ENCODE measurements at places on chromosomes 11 and 22. TPM values are rescaled to one million over a fixed set of nuclear protein-coding genes. Genes with fewer than 3 reads are reported as not detected.

DNA sequence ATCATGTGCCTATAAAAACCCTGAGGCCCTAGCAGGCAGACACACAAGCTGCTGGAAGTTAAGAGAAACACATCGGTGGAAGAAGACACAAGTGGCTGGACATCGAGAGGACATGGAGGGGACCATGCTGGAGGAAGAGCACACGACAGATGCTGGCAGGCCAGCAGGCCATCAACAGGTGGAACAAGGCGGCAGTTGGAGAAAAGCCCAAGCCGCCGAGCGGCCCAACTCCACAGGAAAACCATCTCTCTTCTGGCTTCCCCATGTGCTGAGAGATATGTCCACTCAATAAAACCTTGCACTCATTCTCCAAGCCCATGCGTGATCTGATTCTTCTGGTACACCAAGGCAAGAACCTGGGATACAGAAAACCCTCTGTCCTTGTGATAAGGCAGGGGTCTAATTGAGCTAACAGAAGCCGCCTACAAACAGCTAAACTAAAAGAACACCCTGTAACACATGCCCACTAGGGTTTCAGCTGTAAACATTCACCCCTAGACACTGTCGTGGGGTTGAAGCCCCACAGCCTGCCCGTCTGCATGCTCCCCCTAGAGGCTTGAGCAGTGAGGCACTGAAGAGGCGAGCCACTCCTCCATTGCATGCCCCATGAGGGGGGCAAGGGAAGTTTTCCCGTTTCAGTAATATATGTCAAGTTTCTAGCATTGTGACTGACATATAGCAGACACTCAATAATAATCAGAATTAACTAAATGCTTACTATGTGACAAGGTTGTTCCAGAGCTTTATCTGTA is 39.0 kb upstream of the MMP20 start:
- H3K27ac ChIP-seq: no peak overlapping the region
- no peaks in the 10 kb centered on the region for H3K4me1 ChIP-seq
- peaks cover 2% of the 10 kb centered on the region for H3K27me3 ChIP-seq

OR8I2 gene
- total RNA-seq: not detected

TMEM132A gene
- 1.9 TPM for total RNA-seq

ZNF70 gene
- 1.6 TPM for total RNA-seq

RFPL1 gene
- not detected for total RNA-seq

GRCh38 chr11:102911758-102912481 is 37.1 kb upstream of the MMP12 start:
- H3K4me1 ChIP-seq: no peaks in the 10 kb centered on the region
- no peak overlapping the region for H3K4me3 ChIP-seq
- no peaks in the 10 kb centered on the region for H3K36me3 ChIP-seq

ACTN3 gene
- total RNA-seq: 0.26 TPM

DNA sequence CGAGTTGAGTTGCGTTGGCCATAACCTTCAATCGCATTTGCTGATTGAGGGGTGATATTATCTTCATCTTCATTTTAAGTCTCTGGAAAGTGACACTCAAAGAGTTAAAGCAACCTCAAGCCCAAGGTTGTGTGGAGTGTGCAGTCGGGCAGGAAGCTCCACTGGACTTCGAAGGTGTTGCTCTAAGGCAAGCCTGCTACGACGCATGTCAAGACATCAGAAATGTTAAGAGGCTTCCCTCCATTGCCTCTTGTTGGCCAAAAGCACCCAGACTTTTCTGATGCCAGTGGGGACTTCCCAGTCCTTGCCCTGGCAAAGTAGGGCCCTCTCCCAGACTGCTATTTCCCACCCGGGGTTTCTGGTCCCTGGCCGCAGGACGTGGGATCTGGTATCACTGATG is 23.6 kb upstream of the SCGB1D1 start:
- H3K27me3 ChIP-seq: peaks cover 26% of the 10 kb centered on the region
- peaks cover 1% of the 10 kb centered on the region for H3K4me1 ChIP-seq
- no peak overlapping the region for H3K27ac ChIP-seq
- H3K36me3 ChIP-seq: no peaks in the 10 kb centered on the region

CADM1 gene
- 0.91 TPM for total RNA-seq

DNA sequence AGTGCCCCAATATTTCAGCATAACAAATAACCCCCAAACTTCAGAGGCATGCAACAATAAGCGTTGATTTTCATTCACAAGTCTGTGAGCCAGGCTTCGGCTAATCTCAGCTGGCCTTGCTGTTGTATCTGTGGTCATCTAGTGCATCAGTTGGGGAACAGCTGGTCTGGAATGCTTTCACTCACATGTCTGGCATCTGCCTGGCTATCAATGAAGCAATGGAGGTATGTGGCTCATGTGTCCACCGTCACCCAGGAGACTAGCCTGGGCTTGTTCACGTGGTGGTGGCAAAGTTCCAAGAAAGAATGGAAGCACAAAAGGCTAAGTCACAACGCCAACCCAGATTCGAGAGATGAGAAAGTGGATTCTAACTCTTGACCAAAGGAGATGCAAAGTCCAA is 304.8 kb upstream of the ISX start:
- no peaks in the 10 kb centered on the region for H3K4me1 ChIP-seq
- no peaks in the 10 kb centered on the region for H3K36me3 ChIP-seq
- H3K27ac ChIP-seq: no peak overlapping the region
- no peak overlapping the region for H3K4me3 ChIP-seq

DNA sequence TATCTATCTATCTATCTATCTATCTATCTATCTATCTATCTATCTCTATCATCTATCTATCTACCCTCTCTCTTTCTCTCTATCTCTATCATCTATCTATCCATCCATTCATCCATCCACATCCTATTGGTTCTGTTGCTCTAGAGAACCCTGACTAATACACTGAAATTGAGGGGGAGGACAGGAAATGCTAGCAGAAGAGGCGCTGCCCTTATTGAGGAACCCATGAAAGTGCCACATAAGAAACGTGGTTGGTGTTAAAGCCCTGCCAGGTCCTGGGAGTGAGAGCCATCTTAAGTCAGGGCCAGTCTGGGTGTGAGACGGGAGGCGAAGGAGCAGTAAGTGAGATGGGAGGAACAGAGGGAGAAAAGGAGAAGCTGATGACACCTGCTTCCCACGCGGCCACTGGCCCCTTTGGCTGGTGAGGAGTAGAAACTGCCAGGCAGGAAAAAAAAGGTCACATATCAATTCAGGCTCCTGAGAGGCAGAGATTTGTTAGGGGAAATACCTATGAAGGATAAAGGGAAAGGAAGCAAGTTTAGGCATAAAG is 87.9 kb upstream of the PLET1 start:
- H3K4me1 ChIP-seq: peaks cover 6% of the 10 kb centered on the region
- peaks cover 4% of the 10 kb centered on the region for H3K36me3 ChIP-seq
- no peak overlapping the region for H3K4me3 ChIP-seq
- DNase-seq: no peak
- no peak overlapping the region for H3K27ac ChIP-seq
- H3K27me3 ChIP-seq: no peaks in the 10 kb centered on the region

MOV10L1 gene
- not detected for total RNA-seq

RBMXL2 gene
- not detected for total RNA-seq

DBX1 gene
- total RNA-seq: not detected

TSGA10IP gene
- not detected for total RNA-seq

DNA sequence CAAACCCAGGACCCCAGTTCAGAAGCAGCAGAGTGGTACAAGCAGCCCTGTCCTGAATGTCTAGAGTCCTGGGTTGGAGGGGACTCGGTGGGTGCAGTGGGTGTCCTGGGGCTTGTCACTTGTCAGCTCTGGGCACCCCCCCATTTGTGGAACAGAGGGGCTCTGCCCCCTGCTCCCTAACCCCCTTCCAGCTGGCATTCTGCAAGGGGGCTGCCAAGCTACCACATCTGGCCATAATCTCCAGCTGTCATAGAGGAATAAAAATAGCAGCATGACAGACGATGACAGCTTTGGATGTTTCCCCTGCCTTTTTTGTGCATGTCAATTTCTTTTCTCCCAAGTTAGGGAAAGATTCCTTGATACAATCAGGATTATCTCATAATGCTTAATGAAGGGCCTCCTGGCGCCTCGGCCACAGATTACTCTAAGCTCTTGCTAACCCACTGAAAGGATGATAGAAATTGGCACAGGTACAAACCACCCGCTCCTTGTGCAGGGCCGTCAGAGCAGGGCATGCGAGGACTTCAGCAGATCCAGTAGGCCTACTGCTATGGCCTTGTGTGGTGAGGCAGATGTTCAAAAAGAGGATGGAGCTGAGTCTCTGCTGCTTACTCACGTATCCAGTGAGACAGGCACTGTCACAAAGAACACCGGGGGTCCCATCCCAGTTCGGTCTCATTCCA is 83.0 kb downstream of the ISX start:
- H3K36me3 ChIP-seq: no peaks in the 10 kb centered on the region
- no peaks in the 10 kb centered on the region for H3K4me1 ChIP-seq
- no peak overlapping the region for H3K4me3 ChIP-seq
- no peak overlapping the region for H3K27ac ChIP-seq
- H3K27me3 ChIP-seq: peaks cover 11% of the 10 kb centered on the region

All from activated CD4-positive, alpha-beta T cell treated with anti-CD3 and anti-CD28 coated beads for 36 hours (primary cell).